ENCODE measurements at places on chromosomes 16 and 17.

- no peak for DNase-seq
Measured at GRCh38 chr17:63534078-63534570, 11.0 kb downstream of the KCNH6 start.

DNA sequence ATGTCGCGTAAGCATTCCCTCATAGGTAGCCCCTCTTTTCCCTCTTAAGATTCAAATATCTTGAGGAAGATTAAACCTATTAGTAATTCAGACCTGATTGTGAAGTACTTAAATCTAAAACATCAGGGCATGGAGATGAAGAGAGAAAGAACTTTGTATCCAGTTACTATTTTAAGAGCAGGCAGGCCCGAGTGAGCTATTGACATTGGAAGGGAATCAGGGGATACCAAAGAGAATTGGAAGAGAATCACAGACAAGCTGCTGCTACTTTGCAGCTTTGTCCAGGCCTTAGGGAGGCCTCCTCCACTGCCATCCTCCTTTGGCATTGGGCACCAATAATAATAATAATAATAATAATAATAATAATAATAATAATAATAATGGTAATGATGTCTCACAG, 170.5 kb downstream of the MRTFB start:
- DNase-seq = no peak

- DNase-seq = no peak
Measured at GRCh38 chr17:77498791-77499698, 358.3 kb downstream of the SEC14L1 start.

DNA sequence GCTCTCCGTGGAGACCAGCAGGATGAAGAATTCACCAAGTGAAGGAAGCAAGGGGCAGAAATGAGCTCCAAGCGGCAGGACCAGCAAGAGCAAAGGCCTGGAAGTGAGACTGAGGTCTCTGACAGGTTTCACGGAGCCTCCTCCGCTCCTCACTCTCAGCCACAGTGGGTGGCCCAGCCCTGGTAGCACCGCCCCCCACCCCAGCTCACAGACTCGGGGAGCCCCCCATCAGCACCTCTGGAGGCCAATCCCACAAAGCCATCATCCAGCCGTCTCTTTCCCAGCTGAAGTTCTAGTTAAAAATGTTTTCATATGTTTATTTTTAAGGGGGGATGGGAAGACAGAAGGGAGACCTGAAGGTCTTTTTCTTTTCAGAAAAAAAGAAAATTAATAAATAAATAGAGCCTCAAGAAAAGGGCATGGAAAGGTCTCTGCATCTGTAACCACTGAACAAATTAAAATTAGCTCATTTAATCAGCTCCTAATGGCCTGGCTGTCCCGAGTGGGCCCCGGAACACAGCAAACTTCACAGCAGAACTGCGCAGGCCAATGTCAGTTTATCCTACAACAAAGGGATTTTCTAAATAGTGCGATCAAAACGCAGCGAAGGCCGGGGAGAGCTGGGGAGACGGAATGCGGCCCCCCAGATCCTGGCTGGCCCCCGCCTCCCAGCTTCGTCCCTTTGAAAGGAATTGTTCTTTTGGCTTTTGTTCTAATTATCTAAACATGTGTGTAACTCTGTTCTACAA, 190.3 kb downstream of the ZNF423 start:
- DNase-seq = no peak

GRCh38 chr17:42142371-42142896, 12.4 kb downstream of the RAB5C start:
- no peak for DNase-seq

- DNase-seq = no peak
Measured at GRCh38 chr16:13439766-13440165, 480.2 kb upstream of the ERCC4 start.

DNA sequence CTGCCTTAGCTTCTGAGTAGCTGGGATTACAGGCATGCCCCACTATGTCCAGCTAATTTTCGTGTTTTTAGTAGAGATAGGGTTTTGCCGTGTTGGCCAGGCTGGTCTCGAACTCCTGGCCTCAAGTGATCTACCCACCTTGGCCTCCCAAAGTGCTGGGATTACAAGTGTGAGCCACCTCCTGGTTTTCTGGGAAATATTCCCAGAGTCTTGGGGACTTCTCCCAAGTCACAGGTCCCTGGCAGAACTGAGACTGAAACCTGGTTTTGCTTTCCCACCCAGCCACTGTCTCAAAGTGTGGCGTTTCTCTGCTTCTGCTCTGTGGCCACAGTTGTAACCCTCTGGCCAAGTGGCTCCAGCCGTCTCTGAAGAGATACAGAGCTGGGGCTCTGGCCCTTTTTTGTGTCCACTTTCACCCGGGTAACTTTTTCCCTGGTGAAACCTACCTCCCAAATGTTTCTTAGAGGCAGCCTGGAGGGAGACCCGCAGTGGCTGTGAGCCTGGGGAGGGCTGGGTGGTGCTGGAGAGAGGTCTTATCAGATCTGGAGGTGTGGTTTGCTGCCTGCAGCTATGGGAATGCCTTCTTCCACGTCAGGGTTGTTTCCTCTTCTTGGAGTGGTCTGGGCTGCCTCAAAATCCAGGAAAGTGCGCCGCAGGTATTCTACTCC, 5.1 kb downstream of the KSR1 start:
- no peak for DNase-seq

GRCh38 chr16:57592591-57593003, 35.8 kb upstream of the ADGRG1 start:
- DNase-seq = no peak

GRCh38 chr17:36842231-36842819, 95.0 kb upstream of the LHX1 start:
- no peak for DNase-seq

Data from NCI-H748 treated with DMSO at 0.1 percent for 48 hours (cell line).